ENCODE measurements at places on chromosomes 16 and 17.

DNA sequence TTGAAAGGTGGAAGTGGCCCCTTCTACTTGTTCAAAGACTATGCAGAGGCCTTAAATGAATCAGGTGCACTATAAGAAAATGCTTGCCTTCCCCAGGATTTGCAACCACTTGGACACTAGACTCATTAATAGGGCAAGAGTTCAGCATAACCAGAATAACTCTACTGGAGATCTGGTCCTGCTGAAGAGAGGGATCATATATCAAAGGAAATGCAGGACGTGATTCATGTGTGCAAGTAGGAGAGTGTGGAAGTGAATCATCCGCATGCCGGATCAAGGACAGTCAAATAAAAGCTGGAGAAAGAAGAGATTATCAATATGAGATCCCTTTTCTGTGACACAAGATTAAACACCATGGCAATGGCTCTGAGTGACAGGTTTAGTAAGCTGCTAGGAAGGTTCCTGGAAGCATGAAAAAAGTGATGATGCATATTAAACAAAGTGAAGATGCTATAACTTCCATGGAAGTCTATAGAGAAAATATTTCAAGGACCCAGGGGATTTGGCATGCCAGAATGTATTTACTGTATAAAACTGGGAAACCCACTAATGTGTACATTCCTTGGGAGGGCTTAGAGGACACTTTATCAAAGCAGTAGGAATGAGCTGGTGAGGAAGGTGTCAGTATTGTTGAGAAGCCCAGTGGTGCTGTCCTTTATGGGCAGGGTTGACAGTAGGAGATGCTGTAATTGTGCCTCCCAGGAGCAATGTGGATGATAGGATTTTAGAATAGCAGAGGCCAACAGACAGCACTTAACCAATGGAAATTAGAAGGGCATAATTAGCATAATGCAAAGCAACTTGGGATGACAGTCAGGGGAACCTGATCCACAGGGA lies 133.1 kb downstream of the ABCA8 start:
- DNase-seq, result no peak

- peak; percentile 49 for DNase-seq
Measured at GRCh38 chr16:28317040-28317880, 24.9 kb downstream of the SBK1 start.

- no peak for DNase-seq
Measured at GRCh38 chr17:55487695-55488432, 23.4 kb downstream of the SMIM36 start.

GRCh38 chr17:59533694-59534093 lies 31.7 kb upstream of the DHX40 start:
- DNase-seq, result no peak

- DNase-seq, result no peak
Measured at GRCh38 chr17:1742371-1743087, at the start of gene SERPINF2. Gene SERPINF2 (plus strand): TSS chr17:1742871. CDS start chr17:1744996, 2,125 bp downstream.

- DNase-seq, result no peak
Measured at GRCh38 chr17:42423766-42424165, 710 bp upstream of the CAVIN1 start.

- no peak for DNase-seq
Measured at GRCh38 chr16:19712418-19713058, 5.5 kb downstream of the KNOP1 start.

GRCh38 chr17:28327031-28327607 lies 8.1 kb downstream of the TMEM97 start:
- DNase-seq, result no peak

Measured in activated CD8-positive, alpha-beta memory T cell treated with anti-CD3 and anti-CD28 coated beads for 1 hour (primary cell).